ENCODE measurements at places on chromosomes 3 and 15. TPM values are rescaled to one million over a fixed set of nuclear protein-coding genes. Genes with fewer than 3 reads are reported as not detected.

- no peak for DNase-seq
Observed at GRCh38 chr3:32996048-32996754, 44.8 kb downstream of the CCR4 start.

DNA sequence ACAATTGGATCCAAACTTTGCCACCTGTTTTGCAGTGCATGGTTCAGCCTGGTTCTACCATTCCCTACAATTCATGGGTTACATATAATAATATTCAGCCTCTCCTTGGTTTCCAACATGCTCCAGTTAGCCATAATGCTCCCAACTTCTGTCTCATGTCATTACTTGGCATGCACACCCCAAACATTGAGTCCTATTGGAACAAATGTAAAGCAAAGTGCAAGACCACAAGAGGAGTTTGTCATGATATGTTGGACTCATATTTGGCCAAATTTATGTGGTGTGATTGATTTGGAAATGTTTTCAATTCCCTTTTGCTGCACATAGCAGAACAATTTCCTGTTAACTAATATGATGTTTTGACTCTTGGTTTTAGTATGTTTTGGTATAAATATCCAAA lies 50.2 kb downstream of the KCNAB1 start:
- DNase-seq = no peak

GRCh38 chr3:156750874-156751245 lies 75.3 kb upstream of the LEKR1 start:
- no peak for DNase-seq

DNA sequence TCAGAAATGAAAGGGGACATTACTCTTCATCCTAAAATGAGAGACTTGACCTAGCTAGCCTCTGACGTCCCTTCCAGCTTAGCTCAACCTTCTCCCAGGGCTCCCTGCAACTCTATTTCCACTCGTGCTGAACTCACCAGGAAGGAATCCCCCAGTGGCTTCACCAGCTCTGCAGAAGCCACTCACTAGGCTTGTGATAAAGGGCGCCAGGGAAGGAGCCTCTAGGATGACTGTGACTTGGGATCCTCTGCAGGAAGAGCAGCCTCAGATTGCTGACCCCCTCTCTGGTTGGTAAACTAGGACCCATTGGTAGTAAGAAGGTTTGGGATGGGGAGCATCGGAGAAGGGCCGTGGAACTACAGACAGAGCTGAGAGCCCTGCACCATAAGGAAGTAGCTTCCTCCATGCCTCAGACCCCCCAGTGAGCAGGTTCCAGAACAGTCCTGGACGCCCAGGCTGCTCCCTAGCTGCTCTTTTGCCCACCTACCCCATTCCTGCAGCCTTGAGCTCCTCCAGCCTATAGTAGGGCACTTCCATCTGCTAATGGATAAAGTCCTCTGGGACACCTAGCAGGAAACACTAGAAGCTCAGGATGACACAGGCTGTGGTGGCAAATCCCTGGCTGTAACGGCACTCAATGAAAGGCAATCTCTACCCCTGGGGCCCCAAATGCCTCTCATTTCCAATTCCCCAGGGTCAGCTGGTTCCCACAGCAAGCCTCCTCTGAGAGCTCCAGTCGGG lies 26.0 kb downstream of the PLA2G4F start:
- DNase-seq = no peak

- no peak for DNase-seq
Observed at GRCh38 chr3:141659821-141660613, 78.1 kb upstream of the RNF7 start.

DNA sequence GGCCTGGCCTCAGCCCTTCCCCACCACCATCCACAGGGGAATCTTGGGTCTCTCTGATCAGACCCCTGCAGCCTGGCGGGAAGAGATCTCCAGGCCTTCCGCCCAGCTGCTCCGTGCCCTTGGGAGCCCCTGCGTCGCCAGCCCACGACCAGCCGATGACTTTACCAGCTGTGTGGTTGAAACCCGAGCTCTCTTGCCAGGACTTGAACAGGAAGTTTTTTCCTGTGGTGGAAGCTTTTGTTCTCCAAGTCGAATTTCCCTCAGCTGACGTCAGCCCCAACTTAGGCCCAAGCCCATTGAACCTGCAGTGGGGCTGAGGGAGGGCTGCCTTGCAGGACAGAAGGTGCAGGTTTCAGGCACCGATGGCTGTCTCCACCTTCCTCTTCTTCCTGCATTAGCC lies 51.7 kb upstream of the SMAD3 start:
- no peak for DNase-seq

GRCh38 chr3:113697500-113698090 lies 1.2 kb upstream of the USF3 start:
- peak; percentile 59 for DNase-seq

GRCh38 chr3:24046214-24046613 lies 101.1 kb downstream of the NR1D2 start:
- no peak for DNase-seq

The SAMMSON gene
- total RNA-seq = not detected

The ZNF502 gene
- total RNA-seq = 0.41 TPM

The SLC28A1 gene
- total RNA-seq = not detected

The IL17RD gene
- total RNA-seq = 34.4 TPM

The STARD5 gene
- total RNA-seq = not detected

The OR5H1 gene
- total RNA-seq = not detected

The MEIS2 gene
- total RNA-seq = 103 TPM

The SLC41A3 gene
- 42.9 TPM for total RNA-seq
